ENCODE measurements at places on chromosomes 5 and 9.

GRCh38 chr5:140992828-140993227 is 26.6 kb downstream of the PCDHAC2 start:
- no peak for DNase-seq

DNA sequence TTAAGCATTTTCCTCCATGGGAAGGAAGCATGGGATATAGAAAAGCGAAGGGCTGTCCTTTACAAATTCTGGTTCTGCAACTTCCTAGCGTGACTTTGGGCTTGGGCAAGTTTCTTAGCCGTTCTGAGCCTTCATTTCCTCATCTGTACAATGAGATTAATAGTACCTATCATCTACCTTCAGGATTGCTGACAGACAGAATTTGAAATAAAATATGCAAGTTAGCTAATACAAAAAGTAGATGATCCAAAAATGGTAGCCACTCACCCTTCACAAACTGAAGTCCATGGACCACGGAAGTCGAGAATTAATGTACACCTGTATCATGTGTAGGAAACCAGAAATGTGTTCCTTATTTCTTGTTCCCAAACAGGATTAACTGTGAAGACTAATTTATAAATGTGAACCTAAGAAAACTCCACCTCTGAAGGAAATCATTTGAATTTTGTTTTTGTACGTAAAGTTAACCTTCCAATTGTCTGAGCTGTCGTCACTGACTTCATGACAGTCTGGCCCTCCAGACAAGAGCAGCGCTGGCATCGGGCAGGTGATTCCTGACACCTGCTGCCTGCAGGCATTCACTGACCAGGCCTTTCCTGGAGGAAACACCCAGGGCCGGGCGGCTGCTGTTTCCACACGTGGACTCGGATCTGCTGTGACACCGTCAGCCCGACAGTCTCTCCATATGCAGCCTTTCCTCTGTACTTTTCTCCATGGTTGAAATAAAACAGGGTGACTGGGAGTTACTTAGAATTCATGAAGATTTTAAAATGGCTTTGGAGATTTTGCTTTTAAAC is 63.4 kb downstream of the PSMB7 start:
- no peak for DNase-seq

DNA sequence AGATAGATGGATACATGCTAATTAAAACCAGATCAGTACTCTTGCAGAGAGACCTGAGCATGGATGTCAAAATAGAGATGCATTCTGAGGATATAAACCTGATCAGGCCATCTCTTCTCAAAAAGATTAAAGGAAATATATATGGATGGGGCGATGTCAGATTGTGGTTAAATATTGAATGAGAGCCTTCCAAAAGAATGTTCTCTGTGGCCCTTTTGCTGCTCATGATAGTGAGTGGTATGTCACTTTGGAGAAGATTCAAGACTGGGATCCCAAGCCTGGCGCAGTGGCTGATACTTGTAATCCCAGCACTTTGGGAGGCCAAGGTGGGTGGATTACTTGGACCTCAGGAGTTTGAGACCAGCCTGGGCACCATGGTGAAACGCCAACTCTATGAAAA is 20.5 kb downstream of the ZNF131 start:
- no peak for DNase-seq

DNA sequence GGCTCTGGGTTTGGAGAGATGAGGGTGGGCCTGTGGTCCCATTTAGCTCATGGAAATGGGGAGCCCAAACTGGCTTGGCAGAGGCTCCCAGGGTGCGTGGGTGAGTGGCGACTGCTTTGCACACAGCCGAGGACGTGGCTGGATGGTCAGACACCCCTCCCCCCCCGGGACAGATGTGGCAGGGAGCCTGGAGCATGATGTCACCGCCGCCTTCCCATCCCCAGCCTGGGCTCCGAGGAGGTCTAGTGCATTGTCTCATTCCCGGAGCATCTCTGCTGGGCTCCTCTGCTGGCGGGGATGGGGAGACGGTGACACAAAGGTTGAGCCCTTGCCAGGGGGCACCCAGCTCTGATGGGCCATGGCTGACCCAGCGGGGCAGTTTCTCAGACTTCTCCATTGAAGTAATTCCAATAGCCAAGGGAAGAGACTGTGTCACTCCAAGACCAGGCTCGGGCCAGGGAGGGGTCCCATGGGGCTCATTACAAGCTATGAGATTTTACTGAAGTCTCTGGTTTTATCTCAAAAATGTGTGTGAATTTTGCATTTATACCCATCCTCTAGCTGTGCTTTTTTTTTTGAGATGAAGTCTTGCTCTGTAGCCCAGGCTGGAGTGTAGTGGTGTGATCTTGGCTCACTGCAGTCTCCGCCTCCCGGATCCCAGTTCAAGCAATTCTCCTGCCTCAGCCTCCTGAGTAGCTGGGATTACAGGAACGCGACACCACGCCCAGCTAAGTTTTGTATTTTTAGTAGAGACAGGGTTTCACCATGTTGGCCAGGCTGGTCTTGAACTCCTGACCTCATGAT is 36.1 kb downstream of the HMCN2 start:
- no peak for DNase-seq

GRCh38 chr9:98399950-98400683 is 144.7 kb upstream of the TBC1D2 start:
- DNase-seq = no peak

DNA sequence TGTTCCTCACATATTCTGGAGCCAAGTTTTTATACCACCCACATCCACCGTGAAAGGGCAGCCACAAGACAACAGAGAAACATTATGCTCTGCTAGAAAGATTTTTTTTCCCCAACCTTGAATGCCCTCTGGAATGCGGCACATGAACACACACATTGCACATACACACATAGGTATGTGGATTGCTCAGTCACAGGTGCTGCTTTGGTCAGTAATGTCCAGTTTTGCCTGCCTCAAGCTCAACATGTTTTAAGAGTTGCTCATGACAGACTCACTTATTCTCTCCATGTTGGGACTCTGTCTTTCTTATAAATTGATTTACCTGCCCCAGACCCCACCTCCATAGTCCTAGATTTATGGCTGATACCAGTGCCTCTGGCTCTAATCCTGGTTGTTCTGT is 138.0 kb upstream of the ASTN2 start:
- DNase-seq = no peak

GRCh38 chr5:109750463-109750862 is 60.7 kb downstream of the MAN2A1 start:
- no peak for DNase-seq

DNA sequence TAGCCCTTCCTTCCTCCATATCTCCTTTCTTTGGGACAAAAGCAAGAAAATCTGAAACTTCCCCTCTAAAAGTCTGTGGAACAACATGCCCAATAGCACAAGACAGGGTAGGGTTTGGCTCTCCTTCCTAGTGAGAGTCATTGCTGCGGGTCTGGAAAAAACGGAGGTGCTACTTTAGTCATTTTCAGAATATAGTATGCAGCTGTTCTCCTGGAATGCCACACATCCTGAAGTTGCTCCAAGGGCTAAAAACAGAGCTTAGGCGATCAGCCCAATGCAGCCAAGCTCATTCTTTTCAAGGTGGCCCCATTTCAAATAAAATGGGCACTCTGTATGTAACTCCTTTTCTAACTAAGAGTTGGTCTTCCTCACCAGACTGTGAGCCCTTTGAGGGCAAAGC is 39.5 kb upstream of the MYOT start:
- DNase-seq = no peak

- no peak for DNase-seq
Observed at GRCh38 chr5:122517091-122517490, 205.1 kb downstream of the SNCAIP start.

DNA sequence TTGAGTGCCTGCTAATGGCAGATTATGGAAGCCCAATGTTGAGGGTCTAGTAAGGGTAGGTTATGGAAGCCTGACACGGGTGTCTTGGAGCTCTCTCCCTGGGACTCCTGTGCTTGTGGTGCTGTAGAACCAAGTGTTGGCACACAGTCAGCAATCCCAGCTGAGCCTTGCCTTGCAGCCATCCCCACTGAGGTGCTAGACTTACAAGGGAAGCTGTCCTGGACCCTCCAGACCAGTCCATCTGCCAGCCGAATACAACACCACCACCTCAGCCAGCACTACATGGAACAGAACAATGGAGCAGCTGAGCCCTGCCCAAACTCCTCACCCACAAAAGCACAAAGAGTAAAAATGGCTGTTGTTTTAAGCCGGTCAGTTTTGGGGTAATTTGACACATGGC is 90.5 kb upstream of the DNAH5 start:
- DNase-seq = no peak

DNA sequence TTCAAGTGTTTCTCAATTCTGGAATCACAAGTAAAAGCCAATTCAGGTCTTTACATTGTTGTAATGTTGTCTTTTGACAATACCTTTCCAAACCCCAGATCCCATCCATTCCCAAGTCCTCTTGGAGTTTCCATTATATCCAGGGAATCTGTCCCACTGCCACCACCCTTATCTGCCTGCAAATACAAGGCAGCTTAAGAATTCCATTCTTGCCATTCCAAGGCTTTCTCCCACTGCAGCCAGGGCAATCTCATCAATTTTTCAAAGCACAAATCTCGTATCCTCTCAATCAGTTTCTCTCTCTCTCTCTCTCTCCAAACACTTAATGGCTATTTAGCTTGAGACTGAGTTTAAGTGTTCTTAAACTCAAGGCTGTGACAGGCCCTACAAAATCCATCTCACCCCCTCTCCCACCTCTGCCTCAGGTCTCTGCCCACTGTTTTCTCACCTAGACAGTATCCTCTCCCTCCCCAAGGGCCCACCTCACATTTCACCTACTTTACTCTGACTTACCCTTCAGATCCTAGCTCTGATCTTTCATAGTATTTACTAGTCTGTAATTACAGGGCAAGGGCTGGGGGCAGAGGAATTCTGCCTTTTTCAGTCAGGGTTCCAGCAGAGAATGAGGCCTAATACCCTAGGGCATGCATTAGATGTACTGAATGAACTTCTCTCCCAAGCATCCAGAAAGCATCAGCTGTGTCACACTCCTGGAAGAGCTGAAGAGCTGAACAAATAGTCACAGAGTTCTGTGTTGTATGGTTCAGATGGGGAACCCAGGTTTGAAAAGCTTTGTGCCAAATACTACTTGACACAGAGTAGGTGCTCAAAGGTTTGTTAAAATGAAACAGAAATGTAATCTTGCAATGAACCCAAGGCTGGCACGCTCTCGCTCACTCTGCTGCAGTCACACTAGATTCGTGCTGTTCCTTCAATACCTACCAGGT is 46.0 kb downstream of the RAPGEF1 start:
- DNase-seq = no peak

- DNase-seq = no peak
Observed at GRCh38 chr9:114308361-114308950, 14.4 kb upstream of the ORM1 start.

DNA sequence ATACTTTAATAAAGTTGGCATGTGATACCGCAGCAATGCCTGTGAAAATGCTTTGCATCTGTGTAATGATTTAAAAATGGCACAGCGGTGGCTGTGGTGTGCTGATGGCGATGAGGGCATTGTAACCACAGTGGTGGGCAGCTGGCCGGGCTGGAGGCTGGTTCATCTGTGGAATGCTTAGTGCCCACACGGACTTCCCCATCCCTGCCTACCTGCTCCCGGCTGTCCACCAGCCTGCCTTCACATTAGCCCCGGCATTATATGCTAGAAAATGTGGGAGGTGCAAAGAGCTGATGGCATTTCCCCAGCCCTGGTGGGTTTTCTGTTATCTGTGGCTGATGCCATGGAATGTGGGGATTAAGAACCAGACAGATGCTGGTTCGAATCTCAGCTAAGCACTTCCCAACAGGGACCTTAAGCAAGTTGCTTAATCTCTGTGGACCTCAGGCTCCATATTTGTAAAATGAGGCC is 2.9 kb upstream of the NDST1 start:
- no peak for DNase-seq

- DNase-seq = no peak
Observed at GRCh38 chr9:76092572-76092971, 202.1 kb downstream of the PCSK5 start.

GRCh38 chr9:2621722-2622460 is at the start of gene VLDLR:
Gene VLDLR (plus strand): TSS chr9:2621787. CDS start chr9:2622190, 403 bp downstream.
- no peak for DNase-seq

- no peak for DNase-seq
Observed at GRCh38 chr5:80995908-80996307, 35.7 kb downstream of the RASGRF2 start.

Measured in NT2/D1 (cell line).